Panc1 (cell line): ENCODE measurements at places on chromosomes 3 and 15. TPM values are rescaled to one million over a fixed set of nuclear protein-coding genes. Genes with fewer than 3 reads are reported as not detected.

ACTR8 gene
- total RNA-seq, result 26.2 TPM

SOX2 gene
- total RNA-seq, result 0.39 TPM

CCR2 gene
- not detected for total RNA-seq

ZNF860 gene
- 8.9 TPM for total RNA-seq

TMEM212 gene
- total RNA-seq, result not detected
